ENCODE measurements at places on chromosomes 2 and 18.

GRCh38 chr2:54954158-54954557 lies 96.1 kb downstream of the RTN4 start:
- no peak for DNase-seq

DNA sequence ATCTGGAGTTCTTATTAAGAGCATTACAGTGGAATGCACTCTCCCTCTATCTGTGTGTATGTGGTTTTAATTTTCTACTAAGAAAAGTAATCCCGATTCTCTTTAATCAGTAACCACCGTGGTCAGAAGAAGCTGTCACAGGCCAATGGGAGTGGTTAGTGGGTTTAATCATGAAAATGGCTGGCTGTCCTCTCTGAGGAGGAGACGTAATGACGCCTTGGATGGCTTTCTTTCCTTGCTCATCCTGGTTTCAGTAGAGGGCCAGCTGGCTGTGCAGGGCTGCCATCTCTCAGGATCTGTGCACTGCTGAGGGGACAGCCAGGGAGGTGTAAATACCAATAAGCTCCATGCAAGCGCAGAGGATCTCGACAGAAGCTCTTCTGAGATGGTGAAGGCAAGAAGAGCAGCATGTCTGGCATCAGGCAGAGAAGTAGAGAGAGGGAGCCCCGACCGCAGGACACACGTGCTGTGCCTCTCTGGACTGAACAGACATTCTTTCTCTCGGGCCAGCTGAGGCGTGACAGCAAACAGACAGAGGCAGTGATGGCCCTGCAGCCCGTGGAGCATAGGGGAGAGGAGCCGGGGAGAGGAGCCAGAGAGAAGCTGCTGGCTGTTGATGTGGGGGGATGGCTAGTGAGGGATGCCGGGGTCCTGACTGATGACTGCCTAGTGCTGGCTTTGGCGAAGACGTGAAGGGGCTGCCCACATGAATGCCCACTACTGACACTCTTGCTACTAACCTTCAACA lies 65.1 kb upstream of the DAPL1 start:
- DNase-seq, result no peak

DNA sequence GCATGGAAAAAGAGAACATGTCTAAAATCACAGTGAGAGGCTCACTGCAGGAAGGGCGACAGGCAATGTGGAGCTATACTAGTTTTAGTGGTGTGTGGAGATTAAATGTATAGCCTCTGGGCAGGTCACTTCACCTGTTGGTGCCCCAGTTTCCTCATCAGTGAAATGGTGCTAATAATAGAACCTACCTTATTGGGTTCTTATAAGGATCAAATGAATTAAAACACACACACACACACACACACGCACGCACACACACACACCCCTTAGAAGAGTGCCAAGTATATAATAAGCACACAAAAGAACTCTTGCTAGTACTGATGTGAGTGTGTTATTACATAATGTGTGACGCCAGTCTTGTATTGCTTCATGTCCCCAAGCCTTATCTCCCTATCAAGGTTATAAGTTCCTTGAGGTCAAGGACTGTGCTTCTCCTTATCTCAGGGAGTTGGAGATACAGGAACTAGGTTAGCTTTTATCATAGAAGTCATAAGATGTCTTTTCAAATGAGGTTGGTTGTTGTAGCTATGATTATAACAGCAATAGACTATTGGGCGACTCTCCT lies 98.0 kb upstream of the CXCR4 start:
- no peak for DNase-seq

- no peak for DNase-seq
These were observed 383.0 kb downstream of the TXNL1 start for GRCh38 chr18:56255381-56255780.

DNA sequence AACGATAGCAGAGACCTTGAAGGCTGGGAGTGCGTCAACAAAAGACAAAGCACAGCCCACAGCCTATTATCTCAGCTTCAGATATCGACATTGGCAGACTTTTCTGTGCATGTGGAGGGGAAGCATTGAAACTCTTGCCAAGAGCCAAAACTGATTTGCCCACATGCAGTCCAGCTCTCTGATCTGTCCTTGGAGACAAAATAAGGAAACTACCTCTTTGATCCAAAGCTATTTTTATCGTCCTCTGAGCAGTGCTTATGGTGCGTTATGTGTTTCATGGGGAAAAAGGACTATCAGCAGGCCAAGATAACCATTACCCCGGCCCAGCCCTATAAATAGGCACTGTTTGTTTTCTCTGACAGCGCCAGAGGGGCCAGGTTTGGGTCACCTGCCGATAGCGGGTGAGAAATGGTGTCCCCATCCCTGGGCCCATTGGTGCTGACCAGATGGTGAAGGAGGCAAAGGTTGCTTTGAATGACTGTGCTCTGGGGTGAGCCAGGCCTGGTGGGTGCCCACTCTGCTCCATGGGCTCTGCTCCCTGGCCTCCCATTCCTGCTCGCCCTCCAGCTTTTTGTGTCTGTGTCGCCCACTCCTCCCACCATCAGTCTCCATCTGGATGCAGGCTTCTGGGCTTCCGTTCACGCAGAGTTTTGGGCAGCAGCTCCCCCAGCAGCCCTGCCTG lies 176.1 kb upstream of the HS6ST1 start:
- no peak for DNase-seq
